Caco-2 (cell line): ENCODE measurements at places on chromosomes 6 and 20.
A peak's percentile ranks its signal among the peaks of the same experiment; 100 is the strongest.

DNA sequence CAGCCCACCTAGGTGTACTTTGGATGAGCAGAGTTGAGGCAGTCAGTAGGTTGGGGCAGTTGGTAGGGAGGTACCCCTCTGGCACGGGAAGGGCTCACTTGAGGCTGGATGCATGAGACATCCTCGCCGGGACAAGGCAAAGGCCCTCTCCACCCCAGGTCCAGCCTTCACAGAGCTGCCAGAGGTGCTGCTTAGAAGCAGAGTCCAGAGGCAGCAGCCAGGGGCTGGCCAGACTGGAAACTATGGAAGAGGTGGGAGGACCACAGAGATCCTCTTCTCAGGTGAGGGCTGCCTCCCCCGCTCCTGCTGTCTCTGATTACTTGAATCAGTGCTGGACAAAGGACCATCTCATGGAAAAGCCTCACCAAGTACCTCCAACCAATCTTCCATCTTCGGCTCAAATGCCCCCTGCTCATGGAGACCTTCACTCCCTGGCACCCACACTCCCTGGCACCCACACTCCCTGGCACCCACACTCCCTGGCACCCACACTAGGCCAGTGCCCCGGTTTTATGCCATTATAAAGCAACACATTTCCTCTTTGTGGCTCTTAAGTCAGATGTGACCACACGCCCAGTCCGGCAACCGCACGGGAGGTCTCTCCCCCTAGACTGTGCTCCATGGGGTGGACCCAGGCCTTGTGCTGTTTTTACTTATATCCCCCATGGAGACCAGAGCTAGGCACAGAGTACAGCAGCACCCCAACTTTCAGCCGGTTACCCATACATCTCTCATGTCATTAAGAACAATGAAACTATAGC, 100.1 kb downstream of the YTHDF1 start:
- peaks cover 3% of the 10 kb centered on the region for H3K27me3 ChIP-seq
- H3K4me3 ChIP-seq = no peak overlapping the region
- no peak overlapping the region for H3K27ac ChIP-seq
- no peak for DNase-seq
- no peaks in the 10 kb centered on the region for H3K4me1 ChIP-seq
- H3K36me3 ChIP-seq = no peaks in the 10 kb centered on the region

DNA sequence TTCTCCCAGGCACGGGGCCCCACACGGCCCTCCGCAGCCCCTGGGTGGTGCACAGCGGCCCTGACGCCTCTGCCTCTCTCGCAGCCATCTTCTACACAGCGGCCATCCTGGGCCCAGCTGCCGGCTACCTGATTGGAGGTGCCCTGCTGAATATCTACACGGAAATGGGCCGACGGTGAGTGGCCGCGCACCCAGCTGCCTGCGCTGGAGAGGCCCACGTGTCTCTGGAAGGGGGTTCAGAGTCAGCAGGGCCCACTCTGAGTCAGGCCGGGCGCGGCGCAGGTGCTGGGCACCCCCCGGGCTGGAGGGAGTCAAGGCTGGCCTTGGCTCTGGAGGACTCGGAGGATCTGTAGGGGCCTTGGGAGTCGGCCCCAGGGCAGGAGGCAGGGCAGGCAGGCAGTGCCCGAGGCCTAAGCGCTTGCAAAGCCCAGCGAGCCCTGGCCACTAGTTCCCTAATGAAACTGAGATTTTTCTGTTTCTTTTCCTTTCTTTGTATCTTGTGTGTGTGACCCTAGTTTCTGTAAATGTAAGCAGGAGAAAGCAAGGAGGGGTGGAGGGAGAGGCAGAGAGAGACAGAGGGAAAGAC, 16.4 kb downstream of the SLCO4A1 start:
- DNase-seq = no peak
- H3K27me3 ChIP-seq = no peaks in the 10 kb centered on the region
- H3K36me3 ChIP-seq = no peaks in the 10 kb centered on the region
- no peaks in the 10 kb centered on the region for H3K4me1 ChIP-seq
- H3K4me3 ChIP-seq = no peak overlapping the region

DNA sequence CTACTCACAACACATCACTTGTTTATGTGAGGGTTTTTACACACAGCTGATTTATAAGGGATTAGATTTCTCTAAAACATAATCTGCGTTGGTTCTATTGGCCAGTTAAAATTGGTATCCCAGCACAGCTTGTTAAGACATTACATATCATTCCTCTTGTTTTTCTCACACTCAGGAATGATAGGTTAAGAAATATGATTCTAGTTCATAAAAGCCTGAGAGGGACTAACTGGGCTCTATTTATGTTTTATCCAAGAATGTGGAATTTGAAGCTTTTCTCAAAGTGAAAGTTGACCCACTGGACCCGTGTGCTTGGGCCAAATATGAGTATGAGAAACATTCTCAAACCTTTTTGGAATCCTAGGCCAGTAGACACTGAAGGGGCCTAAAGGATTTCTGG, 117.3 kb downstream of the TMEM170B start:
- H3K27me3 ChIP-seq = no peaks in the 10 kb centered on the region
- no peaks in the 10 kb centered on the region for H3K36me3 ChIP-seq
- peak overlapping the region; percentile 42 for H3K27ac ChIP-seq
- peaks cover 32% of the 10 kb centered on the region for H3K4me1 ChIP-seq
- DNase-seq = no peak
- H3K4me3 ChIP-seq = no peak overlapping the region

DNA sequence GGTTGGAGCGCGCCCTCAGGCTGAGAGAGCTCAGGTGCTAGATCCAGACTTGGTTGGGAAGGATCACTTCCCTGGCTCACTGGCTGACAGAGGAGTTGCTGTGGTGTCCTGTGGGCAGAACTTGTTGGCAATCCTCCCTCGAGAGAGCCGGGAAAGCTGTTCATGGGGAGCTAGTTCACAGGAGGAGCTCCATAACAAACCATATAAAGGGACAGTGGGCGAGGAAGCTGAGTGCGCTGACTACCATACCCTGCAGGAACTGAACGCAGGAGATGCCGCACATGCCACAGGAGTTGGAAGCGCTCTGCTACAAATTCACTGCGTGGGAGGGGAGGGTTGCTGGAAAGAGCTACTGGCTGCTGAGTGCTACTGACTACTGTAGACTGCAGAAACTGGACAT, 243.2 kb downstream of the OGFRL1 start:
- DNase-seq = no peak
- no peak overlapping the region for H3K4me3 ChIP-seq
- peak overlapping the region; percentile 42 for H3K27ac ChIP-seq
- no peaks in the 10 kb centered on the region for H3K36me3 ChIP-seq
- no peaks in the 10 kb centered on the region for H3K27me3 ChIP-seq
- H3K4me1 ChIP-seq = peaks cover 50% of the 10 kb centered on the region

- DNase-seq = no peak
- H3K27ac ChIP-seq = no peak overlapping the region
- no peak overlapping the region for H3K4me3 ChIP-seq
Observed at GRCh38 chr6:113425977-113426660, 431.0 kb upstream of the MARCKS start.

DNA sequence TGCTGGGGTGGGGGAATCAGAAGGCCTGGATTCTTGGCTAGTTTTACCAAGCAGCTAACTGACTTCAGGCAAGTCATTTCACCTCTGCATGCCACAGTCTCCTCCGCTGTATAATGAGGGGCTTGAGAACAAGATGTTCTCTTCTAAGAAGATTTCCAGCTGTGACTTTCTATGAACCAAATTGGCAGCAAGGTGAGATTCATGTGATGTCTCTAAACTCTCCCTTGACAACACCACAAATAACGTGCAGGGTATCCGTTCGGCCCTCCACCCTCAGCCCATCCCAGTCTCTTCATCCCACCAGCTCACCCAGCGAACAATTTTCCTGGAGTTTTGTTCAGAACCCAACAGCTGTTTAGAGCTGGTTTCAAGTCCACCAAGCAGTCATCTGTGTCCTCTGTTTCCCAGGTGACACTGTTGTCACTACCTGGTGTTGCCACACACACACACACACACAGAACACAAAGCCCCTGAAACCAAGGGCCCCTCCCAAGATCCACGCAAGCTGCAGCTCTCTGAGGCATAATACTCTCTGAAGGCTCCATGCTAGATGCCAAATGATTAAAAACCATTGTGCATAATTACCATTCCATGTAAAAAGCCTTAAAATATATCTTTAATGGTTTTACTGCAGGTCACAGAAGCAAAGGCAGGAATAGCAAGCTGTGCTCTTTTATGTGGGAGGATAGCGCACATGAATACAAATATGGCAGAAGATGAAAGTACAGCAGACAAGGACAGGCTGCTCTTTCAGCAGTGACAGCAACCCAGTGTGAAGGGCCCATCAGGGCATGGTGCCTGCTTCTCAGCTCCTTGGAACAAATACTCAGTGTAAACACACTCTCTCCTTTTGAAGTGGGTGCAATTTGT, 48.2 kb downstream of the ARHGAP18 start:
- peaks cover 39% of the 10 kb centered on the region for H3K4me1 ChIP-seq
- no peak for DNase-seq
- H3K27me3 ChIP-seq = no peaks in the 10 kb centered on the region

GRCh38 chr20:51634257-51634656, 91.7 kb upstream of the NFATC2 start:
- no peaks in the 10 kb centered on the region for H3K27me3 ChIP-seq
- H3K36me3 ChIP-seq = 0 out of 2 replicates have a peak, but pooled peaks cover 3% of the 10 kb centered on the region
- DNase-seq = no peak
- H3K4me3 ChIP-seq = no peak overlapping the region
- H3K4me1 ChIP-seq = peaks cover 6% of the 10 kb centered on the region; the same call in 1 of the 2 replicates

GRCh38 chr6:44666324-44666723, 278.8 kb downstream of the CDC5L start:
- DNase-seq = no peak
- no peak overlapping the region for H3K27ac ChIP-seq

DNA sequence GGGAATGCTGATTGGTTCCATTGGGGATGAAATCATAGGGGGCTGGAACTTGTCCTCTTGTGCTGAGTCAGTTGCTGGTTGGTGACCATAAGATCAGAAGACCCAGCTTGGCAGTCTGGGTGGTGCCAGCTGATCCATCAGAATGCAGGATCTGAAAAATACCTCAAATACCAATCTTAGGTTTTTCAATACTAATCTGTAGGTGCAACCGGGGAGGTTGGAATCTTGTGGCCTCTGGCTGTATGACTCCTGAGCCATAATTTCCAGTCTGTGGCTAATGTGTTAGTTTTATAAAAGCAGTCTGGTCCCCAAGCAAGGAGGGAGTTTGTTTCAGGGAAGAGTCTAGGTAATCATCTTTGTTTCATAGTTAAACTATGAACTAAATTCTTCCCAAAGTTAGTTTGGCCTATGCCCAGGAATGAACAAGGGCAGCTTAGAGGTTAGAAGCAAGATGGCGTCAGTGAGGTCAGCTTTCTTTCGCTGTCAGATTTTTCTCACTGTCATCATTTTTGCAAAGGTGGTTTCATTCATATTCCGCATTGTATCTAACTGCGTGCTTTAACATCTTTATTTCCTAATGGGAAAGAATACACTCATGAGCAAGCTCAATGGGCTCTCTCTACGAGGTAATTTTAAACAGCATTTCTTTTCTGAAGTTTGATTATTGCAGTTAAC, 2.0 kb downstream of the ARMH2 start:
- no peaks in the 10 kb centered on the region for H3K4me1 ChIP-seq
- H3K36me3 ChIP-seq = no peaks in the 10 kb centered on the region
- DNase-seq = no peak
- H3K4me3 ChIP-seq = no peak overlapping the region

- DNase-seq = no peak
- no peak overlapping the region for H3K4me3 ChIP-seq
- no peaks in the 10 kb centered on the region for H3K27me3 ChIP-seq
- no peak overlapping the region for H3K27ac ChIP-seq
Observed at GRCh38 chr6:144583614-144583954, 298.4 kb downstream of the UTRN start.
